ENCODE measurements at places on chromosomes 7 and 10. TPM values are rescaled to one million over a fixed set of nuclear protein-coding genes. Genes with fewer than 3 reads are reported as not detected.

DNA sequence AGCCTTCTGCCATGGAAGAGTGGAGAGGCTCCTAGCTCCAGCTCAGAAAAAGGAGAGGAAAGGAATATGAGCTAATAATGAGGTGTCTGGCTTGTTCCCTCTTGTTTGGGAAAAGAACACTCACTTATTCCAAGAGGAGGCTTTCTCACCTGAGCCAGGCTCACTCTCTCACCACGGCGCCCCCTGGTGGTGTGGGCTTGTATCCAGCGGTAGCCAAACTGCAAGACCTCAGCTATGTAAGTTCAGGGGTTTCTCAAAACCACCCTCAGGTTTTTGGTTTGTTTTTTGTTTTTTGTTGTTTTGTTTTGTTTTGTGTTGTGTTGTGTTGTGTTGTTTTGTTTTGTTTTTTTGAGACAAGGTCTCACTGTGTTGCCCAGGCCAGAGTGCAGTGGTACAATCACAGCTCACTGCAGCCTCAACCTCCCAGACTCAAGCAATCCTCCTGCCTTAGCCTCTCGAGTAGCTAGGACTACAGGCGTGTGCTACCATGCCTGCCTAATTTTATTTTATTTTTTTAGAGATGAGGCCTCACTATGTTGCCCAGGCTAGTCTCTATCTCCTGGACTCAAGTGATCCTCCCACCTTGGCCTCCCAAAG lies 124.0 kb downstream of the TMEM130 start:
- peak; percentile 57 for DNase-seq

The SPACDR gene
- total RNA-seq: 0.39 TPM

DNA sequence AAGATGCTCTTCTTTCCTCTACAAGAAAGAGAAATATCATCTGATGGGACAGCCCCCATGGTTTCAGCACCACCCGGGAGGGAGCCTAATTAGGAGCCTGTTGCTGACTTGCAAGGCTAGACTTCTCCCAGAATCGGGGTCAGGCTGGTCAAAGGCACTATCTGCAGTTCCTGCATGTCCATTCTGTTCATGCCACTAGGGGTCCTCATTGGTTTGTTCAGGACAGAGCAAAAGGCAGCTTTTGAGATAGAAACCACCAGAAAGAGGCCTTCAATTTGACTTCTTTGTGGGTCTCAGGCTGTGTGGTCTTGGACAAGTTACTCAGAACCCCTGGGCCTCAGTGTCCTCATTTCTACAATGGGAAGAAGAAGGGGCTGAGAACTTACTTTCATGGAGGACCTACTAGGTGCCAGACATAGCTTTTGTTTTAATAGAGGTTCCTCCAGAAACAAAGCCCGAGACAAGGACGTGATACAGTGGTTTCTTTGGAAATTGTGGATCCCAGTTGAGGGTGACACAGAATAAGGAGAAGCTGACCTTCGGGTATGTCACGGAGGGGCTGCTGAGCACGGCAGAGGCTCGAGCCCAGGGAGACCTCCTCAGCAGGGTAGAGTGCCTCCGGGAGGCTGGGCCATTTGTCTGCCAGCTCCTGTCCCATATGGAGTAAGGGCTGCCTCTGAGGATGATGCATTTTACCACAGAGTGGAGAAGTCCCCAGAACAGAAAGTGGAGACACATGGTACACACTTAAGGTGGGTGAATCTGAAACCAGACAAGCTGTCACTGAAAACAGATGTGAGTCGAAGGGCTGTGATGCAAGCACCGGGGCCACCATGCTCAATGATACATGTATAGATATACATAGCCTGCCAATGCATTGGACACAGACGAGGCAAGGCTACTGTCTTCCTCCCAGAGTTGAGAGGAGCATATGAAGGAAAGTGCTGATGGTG lies 33.1 kb upstream of the NEUROD6 start:
- DNase-seq: peak; percentile 36

The GLI3 gene
- total RNA-seq: 0.26 TPM

DNA sequence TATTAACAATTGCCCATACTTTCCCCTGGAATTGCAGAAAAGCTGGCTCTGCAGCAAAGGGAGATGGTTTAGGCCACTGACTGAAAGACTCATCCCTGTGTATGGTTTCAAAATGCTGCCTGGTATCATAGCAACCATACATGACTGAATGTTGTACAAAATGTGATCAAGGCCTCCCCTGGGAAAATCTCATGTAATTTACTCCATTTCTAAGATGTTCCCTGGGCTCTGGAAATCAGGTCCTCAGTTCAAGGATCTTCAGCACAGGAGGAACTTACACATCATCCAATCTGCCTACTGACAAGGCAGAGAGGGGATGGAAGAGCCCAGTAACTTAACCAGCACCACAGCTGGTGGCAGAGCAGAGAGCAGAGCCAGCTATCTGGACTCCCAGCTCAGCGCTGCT lies 111.8 kb downstream of the JAZF1 start:
- DNase-seq: no peak

The EVX1 gene
- not detected for total RNA-seq

DNA sequence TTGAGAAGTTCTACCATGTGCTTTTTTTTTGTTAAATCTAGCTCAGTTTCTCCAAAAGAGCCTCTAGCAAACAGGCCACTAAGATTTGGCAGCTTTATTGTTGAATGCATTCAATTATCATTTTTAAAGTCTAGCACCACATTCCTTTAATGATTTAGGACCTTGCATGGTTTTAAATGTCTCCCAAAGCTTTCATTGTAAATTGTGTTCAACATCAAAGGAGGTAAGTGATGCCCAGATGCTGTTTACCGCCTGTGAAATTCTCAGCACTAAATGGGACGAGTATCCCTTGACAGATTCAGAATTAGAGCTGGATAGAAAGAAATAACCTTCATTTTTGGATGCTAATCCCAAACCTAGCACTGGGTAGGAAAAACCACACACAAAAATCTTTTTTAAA lies 112.1 kb upstream of the FAM204A start:
- DNase-seq: no peak

GRCh38 chr10:75606203-75606779 lies 174.9 kb downstream of the LRMDA start:
- no peak for DNase-seq

GRCh38 chr7:102396710-102397019 lies 502 bp downstream of the PRKRIP1 start:
- no peak for DNase-seq

The GRM8 gene
- not detected for total RNA-seq

The LIPF gene
- total RNA-seq: not detected

- DNase-seq: no peak
Observed at GRCh38 chr10:118804262-118804773, 49.5 kb upstream of the CACUL1 start.

- DNase-seq: no peak
Observed at GRCh38 chr7:16668049-16668858, 22.3 kb downstream of the BZW2 start.

The PRSS37 gene
- total RNA-seq: not detected

GRCh38 chr7:28800150-28800549 lies 158.0 kb downstream of the TRIL start:
- DNase-seq: no peak

The KCNIP2 gene
- 0.13 TPM for total RNA-seq

The ITPRID1 gene
- not detected for total RNA-seq
